Activated CD4-positive, CD25-positive, alpha-beta regulatory T cell (primary cell): ENCODE measurements at places on chromosomes 4 and X.

GRCh38 chr4:152011469-152011868 is 250.7 kb upstream of the GATB start:
- no peak for DNase-seq

- no peak for DNase-seq
These were observed 202.1 kb downstream of the LHFPL1 start for GRCh38 chrX:112477653-112478052.

DNA sequence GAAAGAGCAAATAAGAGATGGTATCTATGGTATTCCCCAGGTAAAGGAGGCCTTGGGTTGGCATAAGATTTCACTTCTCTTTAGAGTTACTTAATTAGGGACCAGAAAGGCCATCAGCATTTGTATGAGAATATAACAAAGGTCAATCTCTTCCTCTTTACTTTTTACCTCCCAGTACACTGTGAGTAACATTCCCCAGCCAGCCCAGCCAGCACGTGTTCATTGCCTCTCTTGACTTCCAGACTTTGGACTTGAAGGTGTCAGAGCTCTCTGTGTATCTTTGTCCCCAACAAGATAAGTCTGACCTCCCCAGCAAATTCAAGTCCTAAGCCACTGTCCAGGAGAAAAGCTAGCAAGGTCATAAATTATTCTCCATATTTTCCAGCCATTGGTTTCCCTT is 110.5 kb downstream of the AR start:
- no peak for DNase-seq

GRCh38 chrX:108028854-108029253 is 16.0 kb upstream of the VSIG1 start:
- no peak for DNase-seq

DNA sequence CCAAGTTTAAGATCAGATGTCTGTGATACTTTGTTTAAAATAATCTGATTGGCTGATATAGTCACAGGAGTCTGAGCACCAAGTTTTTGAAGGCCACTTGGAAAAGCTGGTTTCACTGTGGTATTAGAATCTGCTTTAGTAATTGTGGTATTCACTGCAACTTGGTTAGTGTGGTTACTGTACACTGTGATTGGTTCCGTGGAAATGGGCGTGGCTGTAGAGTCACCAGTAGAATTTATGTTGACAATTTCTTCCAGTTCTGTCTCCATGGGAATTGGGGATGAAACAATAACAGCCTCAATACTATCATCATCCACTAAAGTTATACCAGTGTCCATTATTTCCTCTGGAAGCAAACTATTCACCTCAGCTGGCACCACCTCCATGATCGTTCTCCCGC is 26.2 kb downstream of the LIN54 start:
- DNase-seq: no peak

DNA sequence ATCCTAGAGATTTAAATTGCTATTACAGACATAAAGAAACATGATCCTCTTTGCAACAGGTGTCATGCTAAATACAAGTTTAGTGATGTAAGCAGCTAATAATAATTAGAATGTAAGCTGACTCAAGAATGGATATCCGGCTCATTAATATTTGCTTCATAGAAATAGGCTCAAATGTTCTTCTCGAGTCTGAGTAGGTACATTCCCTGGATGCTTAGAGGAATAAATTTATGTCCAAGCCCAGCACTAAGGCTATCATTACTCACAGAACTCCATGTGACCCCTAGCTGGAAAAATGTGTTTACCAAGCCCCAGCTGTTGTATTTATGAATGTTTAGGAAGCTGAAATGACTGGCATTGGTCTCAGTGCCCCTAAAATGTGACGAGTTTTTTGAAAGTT is 87.6 kb upstream of the TSPAN7 start:
- DNase-seq: no peak

DNA sequence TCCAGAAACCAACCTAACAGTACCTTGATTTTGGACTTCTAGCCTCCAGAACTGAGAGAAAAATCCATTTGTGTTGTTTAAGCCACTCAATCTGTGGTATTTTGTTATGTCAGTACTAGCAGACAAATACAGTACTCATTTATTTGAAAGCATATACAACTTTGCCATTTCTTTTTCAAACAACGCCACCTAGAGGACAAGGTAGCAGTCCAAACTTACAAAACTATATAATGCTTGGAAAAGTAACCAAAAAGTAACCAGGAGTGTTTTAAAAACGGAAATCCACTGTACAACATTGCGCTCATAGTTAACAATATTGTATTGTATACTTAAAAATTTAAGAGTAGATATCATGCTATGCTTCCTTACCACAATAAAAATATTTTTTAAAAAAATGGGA is 37.0 kb upstream of the FGF13 start:
- no peak for DNase-seq

DNA sequence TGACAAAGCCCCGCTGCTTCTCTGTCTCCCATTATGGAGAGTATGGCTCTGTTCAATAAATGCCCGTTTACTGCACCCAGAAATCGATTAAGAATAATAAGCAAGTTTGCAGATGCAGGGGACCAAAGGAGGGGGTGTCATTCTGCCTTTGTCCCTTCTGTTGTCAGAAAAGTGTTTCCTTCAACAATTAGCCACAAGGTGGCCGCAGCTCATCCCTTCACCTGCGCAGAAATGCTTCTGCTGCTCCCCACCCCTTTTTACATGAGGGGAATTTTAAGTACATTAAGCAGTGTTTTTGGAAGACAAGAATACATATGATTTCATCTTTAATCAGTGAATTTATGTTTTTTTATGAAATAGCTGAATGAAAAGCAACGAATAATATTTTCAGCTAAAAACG is 175.6 kb upstream of the ARX start:
- no peak for DNase-seq

- DNase-seq: no peak
These were observed 191.8 kb upstream of the CXorf66 start for GRCh38 chrX:140157143-140157542.

DNA sequence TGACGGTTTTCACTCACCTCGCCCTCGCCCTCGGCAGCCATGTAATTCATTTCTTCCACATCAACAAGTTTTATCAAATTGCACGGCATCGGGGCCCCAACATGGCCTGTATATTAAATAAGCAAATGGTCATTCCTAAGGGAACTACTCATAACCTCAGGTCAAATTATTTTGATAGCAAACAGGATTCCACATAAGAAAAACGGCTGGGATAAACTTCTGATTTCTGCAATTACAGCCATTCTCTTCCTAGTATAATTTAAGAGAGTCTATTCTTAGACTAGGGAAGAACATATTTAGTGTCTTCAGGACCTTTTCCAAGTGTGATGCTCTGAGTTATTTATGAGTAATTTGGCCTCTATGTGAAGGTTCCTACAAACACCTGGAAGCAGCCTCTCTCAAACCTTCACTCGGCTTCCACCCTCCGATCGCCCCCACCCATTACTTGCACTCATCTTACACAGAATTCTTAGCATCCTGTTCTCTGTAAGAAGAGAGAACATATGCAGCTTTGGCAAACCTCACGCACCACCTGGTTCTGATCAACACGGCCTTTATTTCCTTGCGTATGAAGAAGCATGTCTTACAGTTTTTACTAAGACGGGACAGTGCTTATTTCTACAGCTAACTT is 29.4 kb upstream of the CENPU start:
- no peak for DNase-seq

- no peak for DNase-seq
These were observed 117.6 kb upstream of the GPR101 start for GRCh38 chrX:137151403-137151802.

DNA sequence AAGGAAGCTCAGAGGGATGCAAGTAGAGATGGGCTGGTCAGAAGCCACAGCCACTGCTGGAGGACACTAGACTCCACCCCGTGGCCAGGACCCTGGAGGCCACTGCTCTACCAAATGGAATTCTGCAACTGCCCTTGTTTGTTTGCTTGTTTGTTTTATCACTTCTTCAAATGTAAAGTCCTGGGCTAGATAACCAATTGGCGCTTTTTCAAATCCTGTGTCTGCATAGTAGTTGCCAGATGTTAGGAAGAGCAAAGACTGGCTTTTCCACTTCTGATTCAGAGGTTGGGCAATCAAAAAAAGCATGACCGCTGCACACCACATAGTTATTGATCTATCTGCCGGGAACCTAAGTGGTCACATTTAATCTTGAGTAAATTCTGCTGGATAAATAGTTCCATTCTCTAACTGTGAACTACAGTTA is 255.2 kb upstream of the SFRP2 start:
- no peak for DNase-seq

- DNase-seq: no peak
These were observed 392.3 kb downstream of the PACRGL start for GRCh38 chr4:21092531-21092930.

- no peak for DNase-seq
These were observed 100.8 kb upstream of the ATXN3L start for GRCh38 chrX:13420545-13421183.

- no peak for DNase-seq
These were observed 296.5 kb downstream of the PPP3CA start for GRCh38 chr4:101050837-101051205.

GRCh38 chrX:97102938-97103337 is 219.2 kb downstream of the RPA4 start:
- DNase-seq: no peak

- no peak for DNase-seq
These were observed 284.4 kb downstream of the AFF2 start for GRCh38 chrX:148784856-148785255.

DNA sequence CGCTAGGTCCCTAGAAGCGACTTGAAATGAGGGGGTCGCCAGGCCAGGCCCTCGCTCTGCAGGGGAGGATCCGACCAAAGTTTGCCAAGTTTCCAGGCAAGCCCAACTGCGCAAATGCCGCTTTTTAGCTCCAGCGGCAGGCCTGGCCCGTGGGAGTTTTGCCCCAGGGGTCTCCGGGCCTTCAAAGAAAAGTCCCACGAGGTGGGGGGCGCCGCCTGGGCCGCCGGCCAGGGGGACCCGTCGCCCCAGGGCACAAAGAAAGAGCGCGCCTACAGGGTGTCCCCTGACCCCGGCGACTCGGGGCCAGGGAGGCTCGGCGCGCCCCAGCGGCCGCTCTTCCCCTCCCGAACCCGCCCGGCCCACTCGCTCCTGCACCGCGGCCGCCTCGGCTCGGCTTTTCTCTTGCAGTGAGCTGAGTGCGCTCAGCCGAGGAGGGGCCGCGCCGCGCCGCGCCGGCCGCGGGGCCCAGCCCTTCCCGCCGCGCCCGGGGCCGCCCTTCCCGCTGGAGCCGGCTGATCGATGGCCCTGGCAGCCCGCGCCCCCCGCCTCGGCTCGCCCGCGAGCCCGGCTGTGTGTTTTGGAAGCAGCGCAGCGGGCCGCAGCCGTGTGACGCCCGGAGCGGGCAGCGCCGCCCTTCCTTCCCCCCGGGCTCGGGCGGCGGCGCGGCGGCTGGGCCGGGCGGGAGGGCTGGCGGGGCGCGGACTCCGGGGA is 754 bp upstream of the KLF3 start:
- DNase-seq: no peak

DNA sequence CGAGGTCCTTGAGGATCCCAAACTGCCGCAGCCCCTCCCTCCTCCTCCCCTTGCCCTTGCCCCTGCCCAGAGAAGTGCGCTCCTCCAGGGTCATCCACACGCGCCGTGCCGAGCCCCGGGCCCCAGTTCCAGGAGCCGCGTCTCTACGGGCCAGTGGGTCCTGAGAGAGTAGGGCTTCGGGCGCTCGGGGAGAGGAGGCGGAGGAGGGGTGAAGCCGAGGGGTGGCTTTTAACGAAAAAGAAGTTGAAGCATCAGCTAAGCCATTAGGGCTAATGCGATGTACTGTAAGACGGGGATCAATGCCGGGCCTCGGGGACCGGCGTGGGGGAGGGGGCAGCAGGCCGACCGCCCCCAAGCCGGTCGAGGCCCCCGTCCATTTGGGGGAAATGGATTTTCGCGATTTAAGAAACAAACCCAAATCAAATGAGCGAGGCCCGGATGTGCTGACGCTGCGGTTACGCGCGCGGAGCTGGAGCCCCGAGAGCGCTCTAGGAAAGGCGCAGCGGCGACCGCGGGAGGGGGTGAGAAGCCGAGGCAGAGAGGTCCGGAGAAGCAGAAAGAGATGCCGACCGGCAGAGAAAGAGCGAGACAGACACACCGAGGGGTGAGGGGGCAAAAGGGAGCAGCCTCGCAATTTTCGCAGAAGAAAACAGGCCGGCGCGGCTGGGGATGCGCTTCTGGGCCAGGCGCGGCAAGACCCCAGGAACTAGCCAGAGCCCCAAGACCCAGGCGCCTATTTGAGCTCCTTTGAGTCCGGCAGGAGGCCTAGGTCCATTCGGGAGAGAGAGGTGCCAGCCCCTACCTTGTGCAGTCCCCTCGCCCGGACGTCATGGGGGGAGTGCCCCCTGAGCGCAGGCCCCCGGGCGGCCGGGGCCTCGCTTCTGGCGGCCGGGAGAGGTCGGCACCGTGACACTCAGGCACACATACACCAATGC is 13.6 kb downstream of the HMX1 start:
- DNase-seq: no peak

DNA sequence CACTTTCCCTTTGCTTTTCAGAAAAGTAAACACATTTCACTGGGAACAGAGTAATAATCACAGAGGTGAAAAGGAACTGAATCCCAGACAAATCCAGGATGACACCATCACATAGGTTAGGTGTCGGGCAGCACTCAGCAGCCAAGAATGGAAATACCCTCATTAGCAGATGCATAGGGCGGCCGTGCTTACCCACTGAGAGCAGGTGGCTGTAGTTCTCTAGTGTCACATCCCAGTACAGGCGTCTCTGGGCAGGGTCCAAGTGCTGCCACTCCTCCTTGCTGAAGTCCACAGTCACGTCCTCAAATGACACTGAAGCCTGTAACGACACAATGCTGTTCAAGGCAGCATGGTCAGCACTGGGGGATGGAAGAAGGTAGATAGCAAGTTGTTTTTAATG is 26.9 kb downstream of the ZNF41 start:
- DNase-seq: no peak

DNA sequence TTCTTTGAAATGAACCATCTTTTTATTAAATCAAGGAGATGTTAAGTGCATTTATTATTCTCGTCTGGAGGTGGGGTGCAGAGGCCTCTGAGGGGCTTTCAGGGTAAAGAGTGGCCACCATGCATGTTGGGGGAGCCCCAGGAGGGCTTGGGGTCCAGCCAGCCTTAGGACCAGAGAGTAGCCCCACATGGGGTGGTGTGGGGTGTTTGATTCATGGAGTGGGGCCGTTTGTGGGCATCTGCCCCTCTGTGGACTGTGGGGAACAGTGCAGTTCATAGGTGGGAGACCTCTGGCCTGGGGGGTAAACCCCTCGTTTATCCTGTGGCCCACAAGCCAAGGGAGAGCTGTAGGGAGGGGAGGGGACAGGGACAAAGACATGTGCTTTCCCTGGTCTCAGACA is 26.9 kb downstream of the HTRA3 start:
- DNase-seq: no peak

- no peak for DNase-seq
These were observed 43.5 kb downstream of the SRPX2 start for GRCh38 chrX:100687546-100687945.

- DNase-seq: no peak
These were observed 1649.8 kb upstream of the PCDH10 start for GRCh38 chr4:131499141-131499873.
